ENCODE measurements at places on chromosomes 13 and 19.

GRCh38 chr19:49863254-49863934 lies 4.0 kb downstream of the PNKP start:
- DNase-seq, result no peak

DNA sequence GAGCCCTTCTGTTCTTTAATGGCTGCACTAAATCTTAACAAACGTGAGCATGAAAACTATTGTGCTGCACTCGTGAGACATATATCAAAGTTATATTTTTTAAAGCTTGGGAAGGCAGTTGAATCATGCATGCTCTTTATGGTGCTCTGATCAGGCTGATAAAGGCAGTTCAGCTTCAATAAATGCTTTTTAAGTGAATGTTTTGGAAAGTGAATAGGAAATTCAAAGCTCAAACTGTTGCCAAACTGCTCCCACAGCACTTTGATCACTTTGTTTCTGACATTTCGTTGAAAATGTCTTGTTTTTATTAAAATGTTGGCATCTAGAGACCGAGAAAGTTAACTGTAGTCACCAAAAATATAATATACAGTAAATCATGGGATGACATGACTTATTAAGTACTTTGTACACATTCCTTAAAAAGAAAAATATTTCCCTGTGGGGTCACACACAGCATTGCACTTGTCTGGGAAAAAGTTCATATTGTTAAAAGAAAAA lies 625.7 kb upstream of the PCDH9 start:
- no peak for DNase-seq

GRCh38 chr13:79781829-79782540 lies 301.0 kb downstream of the NDFIP2 start:
- DNase-seq, result no peak

GRCh38 chr13:69912630-69913029 lies 195.0 kb upstream of the ATXN8OS start:
- DNase-seq, result no peak

DNA sequence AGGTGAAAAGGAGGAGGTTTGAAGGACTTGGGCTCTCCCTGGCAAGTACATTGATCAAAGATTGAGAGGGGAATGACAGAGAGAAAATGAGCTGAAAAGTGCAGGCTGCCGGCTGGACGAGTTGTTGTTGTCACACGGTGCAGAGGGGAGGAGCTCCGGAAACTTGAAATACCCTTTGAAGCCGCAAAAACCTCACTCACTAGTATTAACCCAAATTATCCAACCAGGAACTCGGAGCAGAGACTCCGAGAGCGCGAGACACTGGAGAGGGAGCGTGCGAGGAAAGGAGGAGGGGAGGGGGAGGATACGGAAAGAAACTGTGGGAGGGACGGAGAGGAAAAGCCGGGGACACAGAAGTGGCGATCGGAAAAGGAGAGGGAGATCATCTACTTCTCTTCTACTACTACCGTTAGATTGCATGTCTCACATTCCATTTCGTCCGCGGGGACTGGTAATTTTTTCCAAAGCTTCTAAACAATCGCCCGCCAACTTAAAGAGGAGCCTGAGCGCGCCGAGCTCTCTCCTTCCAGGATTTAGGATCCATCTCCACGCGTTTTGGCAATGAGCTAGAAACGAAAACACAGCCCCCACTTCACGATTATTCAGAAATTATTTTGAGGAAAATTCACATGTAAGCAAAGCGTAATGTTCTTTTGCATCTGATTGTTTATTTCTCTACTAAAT lies at the start of gene DACH1:
Gene DACH1 (minus strand): TSS at position 74 of the 684 bp plus-strand sequence.
- DNase-seq, result no peak

GRCh38 chr19:14318873-14319272 lies 62.4 kb upstream of the ADGRE5 start:
- DNase-seq, result no peak

GRCh38 chr13:32007494-32007893 lies 24.1 kb upstream of the FRY start:
- DNase-seq, result no peak

DNA sequence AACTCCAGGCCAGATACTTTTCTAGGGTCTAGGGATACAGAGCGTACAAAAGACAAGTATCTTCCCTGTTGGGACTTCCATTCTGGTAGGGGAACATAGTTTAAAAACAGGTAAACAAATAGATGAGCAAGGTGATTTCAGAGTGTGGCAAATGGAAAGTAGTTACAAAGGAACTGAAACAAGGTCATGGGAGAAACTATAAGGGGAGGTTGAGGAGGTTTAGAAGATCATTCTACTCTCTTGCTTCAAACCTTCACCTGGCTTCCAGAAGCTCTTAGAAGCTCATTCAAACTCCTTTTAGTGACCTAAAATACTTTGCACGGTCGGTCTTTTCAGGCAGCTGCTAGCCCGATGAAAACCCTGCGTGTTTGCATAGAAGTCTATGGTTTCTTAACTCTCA lies 9.1 kb downstream of the FFAR2 start:
- DNase-seq, result no peak

DNA sequence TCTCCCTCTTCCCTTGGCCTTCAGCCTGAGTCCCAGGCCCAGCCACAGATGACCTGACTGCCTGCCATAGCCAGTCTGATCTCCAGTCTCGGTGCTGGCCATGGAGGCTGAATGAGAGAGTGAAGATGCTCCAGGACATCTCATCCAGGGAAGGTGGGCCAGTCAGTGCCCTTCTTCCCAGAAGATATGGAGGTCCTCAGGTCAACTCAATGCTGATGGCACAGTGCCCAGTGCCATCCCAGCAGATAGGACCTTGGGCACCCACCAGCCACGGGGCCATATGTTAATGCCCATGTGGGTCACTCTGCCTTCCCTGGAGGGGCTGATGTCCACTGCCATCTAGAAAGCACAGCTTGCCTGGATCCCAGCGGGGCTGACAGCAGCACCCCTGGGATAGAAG lies 7.2 kb downstream of the VSTM2B start:
- no peak for DNase-seq

DNA sequence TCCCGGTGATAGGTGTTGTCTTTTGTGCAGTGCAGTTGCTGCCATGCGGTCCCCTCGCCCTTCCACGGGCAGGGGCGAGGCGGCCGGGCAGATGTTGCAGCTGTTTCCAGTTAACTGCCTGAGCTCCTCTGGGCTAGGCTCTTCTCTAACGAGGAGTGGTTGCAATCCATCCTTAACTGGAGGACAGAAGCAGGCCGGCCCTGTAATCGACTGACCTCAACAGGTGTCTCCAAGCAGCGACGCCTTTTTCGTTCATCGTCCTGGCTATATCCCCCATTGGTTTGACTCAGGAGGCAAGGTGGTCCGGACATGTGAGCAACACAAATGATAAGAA lies 1.9 kb upstream of the TSC22D1 start:
- DNase-seq, result no peak

DNA sequence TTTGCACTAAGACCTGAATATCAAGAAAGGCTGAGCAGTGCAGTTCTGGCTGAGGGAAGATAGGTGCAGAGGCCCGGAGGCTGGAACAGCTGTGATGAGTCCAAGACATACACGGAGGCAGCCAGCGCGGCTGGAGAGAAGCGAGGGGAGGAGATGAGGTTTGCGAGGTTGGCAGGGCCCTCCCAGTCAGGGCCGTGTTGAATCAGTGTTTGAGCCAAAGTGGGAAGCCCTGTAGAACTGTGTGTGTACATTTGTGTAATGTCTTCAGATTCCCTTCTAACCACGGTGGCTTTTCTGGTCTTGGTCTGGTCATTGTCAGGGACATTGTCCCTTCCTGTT lies 34.9 kb downstream of the PAK4 start:
- DNase-seq, result no peak

DNA sequence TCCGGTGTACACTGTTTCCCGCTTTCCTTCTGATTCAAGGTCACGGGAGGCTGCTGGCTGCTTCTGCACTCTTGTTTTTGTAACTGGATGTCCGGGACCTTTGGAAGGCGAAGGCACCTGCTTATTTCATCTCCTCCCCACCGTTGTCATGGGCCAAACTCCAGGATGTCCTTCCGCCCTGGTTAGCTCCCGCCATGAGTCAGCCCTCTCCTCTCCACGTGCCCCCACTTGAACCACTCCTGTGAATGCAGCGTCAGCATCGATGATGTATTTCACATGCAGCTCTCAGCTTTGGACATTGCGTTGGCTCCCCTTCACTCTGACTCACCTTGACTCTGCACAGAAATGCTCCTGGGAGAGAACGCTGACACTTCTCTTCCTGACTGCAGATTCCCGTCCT lies 5.5 kb upstream of the GALP start:
- DNase-seq, result no peak

GRCh38 chr19:18499055-18499775 lies 22.7 kb downstream of the ELL start:
- DNase-seq, result no peak

- DNase-seq, result no peak
These were observed 300.6 kb downstream of the COG6 start for GRCh38 chr13:39956036-39956435.
